Hematopoietic multipotent progenitor cell treated with erythropoietin and hydrocortisone succinate and interleukin-3 and kit ligand, for 4 days (in vitro differentiated cells): ENCODE measurements at places on chromosomes 1 and 21.

DNA sequence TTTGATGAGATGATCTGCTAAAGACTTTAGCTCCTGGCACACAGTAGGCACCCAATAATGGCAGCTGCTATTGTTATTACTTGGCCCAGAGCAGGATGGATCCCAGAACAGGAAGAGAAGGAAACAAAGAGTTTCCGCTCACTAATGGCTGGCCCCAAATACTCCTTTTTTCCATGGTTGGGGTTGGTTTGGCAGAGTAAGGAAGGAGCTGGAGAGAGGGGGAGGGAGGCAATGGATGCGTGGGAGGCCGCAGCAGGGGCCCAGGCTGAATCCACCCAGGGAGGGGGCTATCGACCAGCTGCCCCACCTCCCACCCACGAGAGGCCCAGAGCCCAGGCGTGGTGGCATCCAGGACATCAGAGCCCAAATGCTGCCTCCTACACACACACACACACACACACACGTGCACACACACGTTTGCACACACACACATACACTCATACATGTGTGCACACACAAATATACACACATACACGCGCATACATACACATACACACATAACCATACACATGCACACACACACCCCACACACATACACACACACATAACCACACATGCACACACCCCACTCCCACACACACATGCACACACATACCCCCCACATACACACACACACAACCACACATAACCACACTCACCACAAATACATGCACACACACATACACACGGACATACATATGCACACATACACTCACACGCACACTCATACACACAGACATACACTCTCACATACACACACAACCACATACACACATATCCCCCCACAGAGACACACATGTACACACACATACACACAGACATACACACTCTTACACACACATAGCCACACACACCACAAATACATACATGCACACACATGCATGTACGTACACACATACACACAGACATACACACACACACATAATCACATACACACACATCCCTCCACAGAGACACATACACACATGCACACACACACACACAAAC is 25.2 kb downstream of the C1QB start:
- no peak for DNase-seq

DNA sequence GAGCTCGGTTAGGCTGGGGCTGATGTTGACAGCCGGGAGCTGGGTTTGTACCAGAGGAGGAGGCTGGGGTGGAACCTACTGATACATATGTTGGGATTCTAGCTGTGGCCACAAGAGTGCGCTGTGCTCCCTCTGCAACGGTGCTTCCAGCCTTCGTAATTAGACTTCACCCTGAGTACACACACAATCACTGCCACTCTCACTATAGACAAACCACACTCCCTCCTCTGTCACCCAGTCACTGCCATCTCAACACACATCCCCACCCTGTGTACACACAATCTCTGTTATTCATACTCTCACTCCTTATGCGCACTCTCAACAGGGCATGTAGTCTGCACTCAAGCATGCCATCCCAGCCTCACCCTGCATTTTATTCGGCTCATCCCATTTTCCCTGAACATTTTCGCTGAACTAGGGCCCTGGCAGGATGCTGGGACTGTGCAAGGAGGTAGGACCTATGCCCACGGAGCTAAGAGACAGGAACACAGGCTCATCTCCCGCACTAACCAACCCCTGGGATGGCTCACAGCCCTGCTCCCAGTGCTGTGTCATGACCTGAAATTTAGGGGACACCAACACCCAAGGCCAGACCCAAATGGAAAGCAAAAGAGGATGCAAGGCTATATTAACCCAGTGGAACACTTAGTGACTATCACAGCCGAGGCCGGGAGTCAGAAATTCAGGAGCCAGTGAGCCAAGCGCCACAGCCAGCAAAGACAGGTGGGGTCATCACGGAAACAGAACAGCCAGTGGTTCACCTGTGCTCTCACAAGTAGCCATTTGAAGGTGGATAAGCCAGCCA is 5.7 kb downstream of the GJB3 start:
- peak; percentile 90 for DNase-seq

DNA sequence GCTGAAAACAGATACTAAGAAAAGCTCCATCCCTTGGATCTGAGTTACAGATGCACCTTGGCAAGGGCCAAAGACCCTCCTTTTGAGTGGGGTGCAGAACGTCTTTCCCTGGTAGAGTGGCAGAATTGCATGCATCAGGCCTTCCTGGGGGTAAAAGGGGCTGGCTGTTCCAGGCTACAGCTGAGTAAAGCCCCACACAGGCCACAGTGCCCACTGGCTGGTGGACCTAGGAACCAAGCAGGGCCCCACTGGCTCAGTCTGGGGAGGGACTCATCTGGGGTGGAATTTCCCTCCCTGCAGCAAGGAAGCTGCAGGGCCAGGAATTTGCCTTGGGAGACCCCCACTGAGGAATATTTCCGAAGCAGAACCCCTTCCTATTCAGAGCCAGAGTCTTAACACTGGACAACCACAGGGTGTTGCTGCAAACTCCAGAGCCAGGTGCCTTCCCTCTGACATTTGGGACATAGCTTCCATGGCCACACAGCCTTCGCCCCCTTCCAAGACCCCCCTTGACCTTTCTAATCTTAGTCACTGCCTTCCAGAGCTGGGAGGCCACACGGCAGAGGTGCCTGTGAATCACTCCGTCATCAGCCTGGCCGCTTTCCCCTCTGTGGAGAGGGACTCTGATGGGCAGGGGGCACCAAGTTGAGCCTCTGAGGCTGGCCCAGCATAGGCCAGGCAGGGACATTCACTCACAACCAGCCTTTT is 52.5 kb downstream of the LACTBL1 start:
- no peak for DNase-seq

DNA sequence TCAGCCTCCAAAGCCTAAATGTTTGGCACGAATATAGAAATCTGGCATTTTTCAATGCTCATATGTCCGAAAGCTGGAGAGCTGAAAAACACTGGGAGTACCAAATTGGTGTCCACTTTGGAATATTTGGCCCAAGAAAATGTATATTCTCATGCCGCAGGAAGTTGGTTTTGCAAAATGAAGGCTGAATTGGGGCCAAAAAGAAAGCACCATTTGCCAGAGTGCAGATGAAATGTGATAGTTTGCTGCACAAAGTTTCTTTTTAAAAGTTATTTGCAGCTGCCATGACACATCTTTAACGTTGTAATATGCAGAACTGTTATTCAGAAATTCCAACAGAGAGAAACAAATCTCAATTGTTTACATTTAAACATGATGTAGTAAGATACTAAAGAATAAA is 124.2 kb upstream of the LYPLAL1 start:
- no peak for DNase-seq

GRCh38 chr1:78004719-78005447 is at the start of gene DNAJB4:
DNAJB4 (plus strand) TSS chr1:78004939; CDS start chr1:78005111, 172 bp downstream.
- DNase-seq: peak; percentile 98

DNA sequence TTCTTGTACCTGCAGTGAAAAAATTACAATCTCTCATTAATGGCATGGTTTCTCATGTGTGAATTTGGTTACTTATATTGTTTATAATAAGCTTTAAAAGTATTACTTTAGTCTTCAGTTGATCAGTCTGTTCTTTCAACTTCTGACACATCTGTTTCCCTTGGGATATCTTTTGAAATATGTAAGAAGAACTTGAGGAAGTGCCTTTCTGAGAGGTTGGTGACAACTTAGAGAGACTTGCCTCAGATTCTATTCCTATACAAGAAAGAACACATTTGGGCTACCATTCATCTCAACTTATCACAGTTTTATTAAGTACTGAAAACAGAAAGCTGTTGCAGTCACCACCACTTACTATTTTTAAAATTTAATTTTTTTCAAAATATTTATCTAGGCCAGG is 8.1 kb downstream of the AKNAD1 start:
- DNase-seq: peak; percentile 49

DNA sequence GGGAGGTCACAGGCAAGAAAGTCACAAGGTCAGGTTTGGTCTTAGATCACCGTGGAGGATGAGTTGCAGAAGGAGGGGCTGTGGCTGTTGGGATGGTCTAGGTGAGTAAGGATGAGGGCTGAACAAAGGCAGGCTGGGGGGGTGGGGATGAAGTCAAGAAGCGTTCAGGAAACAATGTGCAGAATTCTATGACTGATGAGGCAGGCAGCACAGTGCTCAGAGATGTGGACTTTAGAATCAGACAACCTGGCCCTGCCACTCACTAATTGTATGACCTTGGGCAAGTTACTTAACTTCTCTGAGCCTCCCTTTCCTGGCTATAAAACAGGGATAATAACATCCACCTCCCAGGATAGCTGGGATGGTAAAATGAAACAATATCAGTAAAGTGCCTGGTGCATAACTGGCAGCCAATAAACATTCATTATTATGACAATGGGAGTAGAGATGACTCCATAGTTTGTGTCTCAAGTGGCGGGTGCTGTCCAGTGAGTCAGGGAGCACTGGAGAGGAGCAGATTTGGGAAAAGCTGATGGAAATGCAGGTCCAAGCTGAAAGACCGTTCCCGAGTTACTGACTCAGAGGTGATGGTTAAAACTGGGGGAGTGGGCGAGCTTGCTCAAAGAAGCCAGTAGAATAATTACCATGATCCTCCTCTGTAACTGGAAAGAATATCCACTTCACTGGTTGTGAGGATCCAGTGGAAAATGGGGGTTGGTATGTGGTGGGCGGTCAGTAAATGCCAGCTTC is 2.1 kb downstream of the TIE1 start:
- no peak for DNase-seq

DNA sequence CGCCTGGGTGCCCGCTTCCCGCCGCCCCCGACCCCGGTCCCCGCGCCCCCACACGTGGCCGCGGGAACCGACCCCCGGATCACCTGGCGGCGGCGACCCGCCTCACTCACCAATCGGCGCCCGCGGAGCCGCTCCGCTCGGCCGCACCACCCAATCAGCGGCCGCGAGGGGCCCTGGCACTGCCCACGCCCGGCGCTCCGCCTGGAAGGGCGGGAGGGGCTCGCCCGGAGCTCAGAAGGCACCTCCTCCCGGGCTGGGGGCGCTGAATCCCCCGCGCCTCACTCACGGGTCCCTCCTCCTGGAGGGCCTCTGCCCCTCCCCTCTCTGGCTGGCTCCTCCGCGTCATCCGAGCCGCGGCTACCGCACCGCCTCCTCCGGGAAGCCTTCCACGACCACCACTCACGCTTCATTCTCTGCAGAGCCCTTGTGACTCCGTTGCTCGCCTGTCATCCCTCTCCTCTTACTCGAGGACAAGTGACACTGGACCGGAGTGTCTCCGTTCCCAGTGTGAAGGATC is 374 bp downstream of the SH2D5 start:
- DNase-seq: peak; percentile 73

- DNase-seq: peak; percentile 79
Observed at GRCh38 chr1:193406901-193407300, 220.5 kb upstream of the B3GALT2 start.

GRCh38 chr21:34029743-34030528 is 43.4 kb upstream of the MRPS6 start:
- peak; percentile 69 for DNase-seq

DNA sequence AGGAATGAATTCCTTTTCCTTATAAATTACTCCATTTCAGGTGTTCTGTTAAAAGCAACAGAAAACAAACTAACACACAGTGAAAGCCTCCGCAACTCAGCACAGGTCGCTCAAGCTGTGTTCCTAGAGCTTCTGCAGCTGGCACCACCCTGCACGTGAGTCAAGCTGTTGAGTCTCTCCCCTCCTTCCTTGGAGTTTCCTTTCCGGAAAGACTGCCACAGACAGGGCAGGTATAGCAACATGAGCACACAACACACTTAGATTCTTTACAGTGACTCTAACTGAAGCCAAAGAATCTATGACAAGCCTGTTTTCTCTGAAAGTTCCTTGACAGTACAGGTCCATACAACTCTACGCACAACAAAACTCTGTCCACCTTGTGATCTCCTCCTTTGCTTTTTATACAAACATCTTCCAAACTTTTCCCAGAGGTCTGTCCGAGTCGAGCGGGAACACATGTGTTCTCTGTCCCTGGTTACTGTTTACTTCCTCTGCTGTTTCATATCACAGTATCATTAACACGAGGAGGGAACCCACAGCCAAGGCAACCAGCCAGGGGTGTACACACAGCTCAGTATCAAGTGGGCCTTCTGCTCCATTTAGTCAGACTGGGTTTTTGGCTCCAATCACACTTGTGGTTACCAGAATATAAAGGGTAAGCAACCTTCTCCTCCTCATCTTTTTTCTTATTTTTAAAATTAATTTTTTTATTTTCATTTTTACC is 38.7 kb upstream of the DESI2 start:
- DNase-seq: peak; percentile 18
